ENCODE measurements at places on chromosomes 11 and 22.

GRCh38 chr22:43277987-43278601 is 65.1 kb downstream of the SCUBE1 start:
- no peak for DNase-seq

GRCh38 chr11:76244316-76244851 is 38.1 kb upstream of the WNT11 start:
- DNase-seq: no peak

GRCh38 chr22:32536352-32536751 is 61.7 kb downstream of the FBXO7 start:
- no peak for DNase-seq

GRCh38 chr11:43942662-43943371 is 380 bp downstream of the C11orf96 start:
- no peak for DNase-seq

GRCh38 chr11:796565-797295 is 1.4 kb downstream of the SLC25A22 start:
- DNase-seq: no peak

GRCh38 chr22:24994070-24994763 is 41.7 kb downstream of the KIAA1671 start:
- no peak for DNase-seq

DNA sequence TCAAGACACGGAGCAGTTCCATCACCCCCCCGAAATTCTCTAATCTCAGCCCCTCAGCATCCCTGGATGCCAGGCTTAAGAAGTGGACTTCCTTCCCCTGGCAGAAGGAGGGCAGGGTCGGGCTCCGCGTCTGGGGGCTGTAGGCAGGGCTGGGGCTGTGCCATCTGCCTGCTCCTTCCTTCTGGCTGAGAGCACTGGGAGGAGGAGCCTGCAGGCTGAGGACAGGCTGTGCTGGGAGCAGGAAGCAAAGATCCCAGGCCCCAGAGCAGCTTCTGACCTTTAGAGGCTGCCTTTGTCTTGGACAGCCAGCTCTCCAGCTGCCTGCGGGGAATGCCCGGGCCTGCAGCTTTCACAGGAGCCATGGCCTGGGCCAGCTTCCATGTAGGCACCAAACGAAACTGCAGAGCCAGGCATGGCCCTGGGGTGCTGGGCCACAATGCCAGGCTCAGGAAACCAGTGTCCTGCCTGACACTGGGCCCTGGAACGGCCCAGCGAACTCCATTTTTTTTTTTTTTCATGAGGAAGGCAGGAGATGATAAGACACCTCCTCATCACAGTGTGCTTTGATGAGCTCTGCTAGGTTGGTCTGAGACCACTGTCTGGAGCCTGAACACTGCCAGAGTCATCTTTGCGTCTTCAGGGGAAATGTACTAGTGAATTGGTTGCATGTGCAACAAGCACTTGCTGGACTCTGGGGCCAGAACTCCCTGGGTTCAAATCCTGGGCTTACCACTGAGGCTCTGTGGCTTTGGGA is 67.9 kb downstream of the MCM5 start:
- DNase-seq: peak; percentile 68

DNA sequence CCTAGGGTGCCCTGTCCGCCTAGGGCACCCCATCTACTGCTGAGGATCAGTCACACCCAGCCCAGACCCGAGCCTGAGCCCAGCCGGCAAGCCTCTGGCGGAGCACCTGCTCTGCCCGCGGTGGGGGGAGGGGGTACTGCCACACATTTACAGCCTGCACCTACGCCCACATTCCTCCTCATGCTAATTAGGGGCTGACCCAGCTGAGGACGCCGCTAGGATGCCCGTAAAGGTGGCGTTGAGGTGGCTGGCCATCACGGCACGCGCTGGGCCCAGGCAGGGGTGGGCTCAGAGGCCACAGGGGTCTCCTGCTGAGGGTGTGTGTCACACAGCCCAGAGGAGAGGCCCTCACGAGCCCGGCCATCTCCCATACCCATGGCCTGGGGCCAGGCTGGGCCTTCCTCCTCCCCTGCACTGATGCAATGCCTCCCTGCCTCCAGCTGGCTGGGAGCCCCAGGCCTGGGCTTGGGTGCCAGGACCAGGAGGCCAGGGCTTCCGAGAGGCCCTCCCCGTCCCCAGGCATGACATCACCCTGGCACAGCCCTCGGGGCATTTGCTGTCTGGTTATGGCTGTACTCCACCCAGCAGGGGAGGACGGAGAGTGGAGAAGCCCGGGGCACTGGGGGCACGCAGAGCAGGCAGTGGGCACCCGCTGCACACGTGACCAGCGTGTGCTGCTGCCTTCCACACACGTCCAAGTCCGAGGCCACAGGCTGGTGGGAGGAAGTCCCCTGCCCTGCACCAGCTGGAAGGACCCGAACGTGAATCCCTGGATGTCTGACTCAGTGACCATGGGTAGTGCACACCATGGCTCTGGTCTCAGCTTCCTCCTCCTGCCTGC is 12.7 kb downstream of the DUSP8 start:
- peak; percentile 91 for DNase-seq

DNA sequence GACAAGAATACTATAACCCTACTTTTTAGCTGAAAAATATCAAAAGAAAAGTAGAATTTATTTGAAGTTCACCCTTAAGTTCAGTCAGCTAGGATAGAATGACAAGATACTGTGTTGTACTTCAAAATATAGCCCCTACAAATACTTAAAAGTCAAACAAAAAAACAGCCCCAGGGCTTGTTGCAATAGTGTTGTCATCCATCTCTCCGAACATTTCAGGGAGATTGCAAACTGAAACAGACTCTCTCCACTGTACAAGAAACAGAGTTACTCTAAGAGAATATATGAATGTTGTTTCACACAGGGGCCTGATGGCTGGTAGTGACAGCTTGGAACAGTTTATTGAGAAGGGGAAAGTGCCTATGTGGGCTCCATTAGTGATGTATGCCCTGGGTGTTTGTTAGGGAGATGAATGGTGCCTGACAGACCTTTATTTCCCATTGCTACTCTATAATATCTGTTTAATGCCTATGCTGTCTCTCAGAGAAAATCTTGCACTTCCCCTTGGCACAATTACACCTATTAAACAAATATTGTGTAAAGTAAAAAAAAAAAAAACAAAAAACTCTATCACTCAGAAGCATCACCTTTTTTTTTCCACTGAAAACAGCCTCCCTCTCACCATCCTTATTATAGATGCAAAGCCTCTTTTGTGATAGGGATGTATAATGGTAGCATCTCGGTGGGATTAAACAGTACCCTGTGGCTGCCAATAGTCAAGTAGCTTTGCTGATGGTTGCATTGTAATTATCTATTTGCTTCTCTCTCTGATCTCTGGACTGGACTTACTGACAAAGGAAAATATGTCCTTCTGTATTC is 506.3 kb upstream of the LUZP2 start:
- no peak for DNase-seq

DNA sequence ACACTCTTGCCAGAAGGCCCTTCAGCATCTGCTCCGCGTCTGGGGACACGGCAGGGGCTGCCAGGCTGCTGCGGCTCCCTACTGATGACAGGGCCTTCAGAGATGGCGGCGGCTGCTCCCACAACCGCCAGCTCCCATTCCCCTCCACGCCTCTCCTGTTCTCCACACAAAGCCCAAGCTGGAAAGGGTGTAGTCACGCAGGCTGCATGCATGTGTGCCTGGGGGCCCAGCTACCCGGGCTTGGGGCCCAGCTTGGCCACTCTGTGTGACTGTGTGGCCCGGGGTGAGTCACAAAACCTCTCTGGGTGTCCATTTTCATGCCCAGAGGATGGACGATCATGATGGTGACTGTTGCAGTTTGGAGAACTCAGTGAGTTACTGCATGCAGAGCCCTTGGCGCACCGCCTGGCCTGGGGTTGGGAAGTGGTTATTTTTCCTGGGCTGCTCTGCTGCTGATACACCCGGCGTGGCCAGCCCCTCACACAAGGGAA is 31.7 kb upstream of the PARVB start:
- DNase-seq: no peak

GRCh38 chr11:113603277-113604059 is 102.6 kb downstream of the TMPRSS5 start:
- no peak for DNase-seq

- DNase-seq: peak; percentile 56
Measured at GRCh38 chr11:1293619-1294015, 15.8 kb downstream of the TOLLIP start.

DNA sequence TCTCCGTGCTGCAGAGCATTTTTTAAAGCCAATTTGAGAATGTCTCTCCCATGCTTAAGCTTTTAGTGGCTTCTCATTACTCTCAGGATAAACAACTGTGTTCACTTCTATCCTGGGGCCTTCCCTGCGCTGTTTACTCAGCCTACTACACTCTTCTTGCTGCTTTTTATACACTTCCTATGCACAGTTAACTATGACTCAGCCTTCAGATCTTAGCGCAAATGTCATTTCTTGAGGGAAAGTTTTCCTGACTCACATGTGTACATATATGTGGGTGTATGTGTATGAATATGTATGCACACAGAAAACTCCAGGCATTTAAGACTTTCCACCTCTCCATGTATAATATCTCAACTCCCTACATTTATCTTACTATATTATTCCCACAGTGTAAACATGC is 9.8 kb downstream of the THAP12 start:
- DNase-seq: no peak

GRCh38 chr11:42036201-42036600 is 576.7 kb upstream of the LRRC4C start:
- DNase-seq: no peak

DNA sequence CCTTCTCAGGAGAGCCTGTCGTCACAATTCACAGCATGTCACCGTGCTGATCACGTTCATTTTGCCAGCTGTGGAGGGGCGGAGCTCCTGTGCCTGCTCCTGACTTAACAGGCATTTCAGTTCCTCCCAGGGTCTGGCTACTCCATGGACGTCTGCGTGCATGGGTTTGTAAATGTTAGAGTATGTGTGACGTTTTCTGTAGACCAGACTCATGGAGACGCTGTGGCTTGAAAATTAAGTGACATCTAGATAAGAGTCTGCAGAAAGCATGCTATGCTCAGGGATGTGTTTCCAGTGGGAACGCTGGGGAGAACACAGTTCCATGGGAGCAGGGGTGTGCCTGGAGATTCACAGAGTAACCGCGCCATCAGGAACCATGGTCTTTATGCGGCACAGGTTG is 804.0 kb downstream of the TBC1D22A start:
- DNase-seq: no peak
